ENCODE measurements at places on chromosomes 16 and 17.

DNA sequence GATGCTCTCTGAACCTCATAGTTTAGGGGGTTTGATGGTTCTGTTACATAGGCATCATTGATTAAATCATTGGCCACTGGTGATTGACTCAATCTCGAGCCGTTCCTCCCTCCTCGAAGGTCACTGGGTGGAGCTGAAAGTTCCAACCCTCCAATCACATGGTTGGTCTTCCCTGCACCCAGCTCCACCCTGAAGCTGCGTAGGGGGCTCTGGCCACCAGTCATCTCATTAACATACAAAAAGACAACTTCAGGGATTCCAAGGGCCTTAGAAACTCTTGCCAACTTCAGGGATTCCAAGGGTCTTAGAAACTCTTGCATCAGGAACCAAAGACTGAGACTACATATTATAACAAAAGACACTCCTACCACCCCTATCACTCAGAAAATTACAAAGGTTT is 306.5 kb upstream of the TNRC6C start:
- DNase-seq, result peak; percentile 36

DNA sequence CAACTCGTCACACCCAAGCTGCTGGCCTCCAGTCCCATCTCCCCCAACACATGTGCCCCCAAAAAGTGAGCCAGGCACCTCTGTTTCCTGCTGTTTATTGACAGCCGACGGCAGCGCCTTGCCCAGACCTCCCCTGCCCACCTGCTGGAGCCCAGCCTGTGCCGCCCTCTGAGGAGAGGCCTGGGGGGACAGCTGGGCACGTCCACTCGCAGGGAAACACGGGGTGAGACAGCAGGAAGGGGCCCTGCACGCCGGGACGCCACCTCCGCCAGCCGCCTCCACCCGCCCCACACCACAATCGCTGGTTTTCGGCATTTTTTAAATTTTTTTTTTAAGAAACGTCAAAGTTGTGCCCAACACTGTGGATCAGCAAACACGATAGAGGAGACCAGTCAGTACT is 19.3 kb downstream of the CASKIN1 start:
- DNase-seq, result no peak

DNA sequence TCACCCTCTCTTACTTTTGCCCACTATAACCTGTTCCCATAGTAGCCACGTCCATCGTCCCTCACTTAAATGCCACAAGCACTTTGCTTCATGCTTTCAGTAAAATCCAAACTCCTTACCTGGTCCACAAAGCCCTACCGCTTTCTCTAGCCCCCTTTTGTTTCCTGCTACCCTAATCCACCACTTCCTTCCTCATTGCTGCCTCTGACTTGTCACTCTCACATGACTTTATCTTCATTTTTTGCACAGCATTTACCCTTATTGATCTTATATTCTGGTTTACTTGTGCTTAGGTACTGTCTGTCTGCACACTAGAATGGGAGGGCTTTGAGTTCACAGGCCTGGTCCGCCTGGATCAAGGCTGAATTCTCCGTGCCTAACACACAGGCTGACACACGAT is 340.0 kb downstream of the XYLT1 start:
- no peak for DNase-seq

DNA sequence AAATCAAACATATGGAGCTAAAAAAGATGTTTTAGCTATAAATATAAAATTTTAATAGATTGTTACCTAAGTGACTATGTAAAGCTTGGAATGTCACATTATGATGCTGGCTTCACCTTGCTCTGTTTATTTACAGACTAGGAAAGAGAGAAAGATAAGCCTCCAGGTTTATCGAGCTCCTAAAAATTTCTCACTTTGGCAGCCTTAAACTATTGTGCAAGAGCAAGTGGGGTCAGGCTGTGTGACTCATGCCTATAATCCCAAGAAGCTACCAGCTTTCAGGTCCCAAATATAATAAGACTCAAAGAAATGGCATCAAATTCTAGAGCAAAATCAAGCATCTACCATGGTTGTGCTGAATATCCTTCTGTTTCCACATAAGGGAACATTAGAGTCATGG is 34.3 kb upstream of the PRSS54 start:
- no peak for DNase-seq

GRCh38 chr17:39485555-39485954 is 24.3 kb downstream of the CDK12 start:
- no peak for DNase-seq

DNA sequence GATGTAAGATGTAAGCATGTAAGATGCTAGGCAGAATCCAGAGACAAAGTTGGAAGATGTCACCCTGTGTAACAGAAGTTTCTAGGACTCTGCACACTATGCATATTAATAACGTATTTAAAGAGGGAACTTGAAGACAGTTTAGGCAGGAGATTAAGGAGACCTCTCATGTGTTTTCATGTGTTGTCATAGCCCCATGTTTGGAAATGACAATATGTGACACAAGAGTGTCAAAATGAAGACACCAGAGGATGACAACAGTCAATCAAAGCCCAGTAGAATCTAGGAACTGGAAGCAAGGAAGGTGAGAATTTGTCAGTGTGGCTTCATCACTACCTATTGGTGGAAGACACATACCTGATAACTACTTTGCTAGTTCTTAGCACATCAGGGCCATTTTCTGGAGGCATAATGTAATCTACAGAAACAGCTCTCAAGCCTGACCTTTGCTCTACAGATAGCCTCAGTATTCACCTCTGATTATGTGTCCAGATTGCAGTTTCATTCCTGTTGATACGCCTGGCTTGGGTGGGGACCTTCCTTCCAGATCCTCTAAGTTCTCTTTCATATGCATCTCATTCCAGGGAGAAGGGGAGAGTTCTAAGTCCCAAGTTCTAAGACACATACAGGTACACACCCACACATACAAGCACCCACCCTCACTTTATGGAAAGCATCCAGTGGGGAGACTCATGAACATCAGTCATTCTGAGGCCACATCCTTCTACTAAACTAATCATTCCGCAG is 26.3 kb downstream of the PMP22 start:
- DNase-seq, result no peak

GRCh38 chr17:32626379-32626791 is 139.6 kb downstream of the CDK5R1 start:
- DNase-seq, result no peak

DNA sequence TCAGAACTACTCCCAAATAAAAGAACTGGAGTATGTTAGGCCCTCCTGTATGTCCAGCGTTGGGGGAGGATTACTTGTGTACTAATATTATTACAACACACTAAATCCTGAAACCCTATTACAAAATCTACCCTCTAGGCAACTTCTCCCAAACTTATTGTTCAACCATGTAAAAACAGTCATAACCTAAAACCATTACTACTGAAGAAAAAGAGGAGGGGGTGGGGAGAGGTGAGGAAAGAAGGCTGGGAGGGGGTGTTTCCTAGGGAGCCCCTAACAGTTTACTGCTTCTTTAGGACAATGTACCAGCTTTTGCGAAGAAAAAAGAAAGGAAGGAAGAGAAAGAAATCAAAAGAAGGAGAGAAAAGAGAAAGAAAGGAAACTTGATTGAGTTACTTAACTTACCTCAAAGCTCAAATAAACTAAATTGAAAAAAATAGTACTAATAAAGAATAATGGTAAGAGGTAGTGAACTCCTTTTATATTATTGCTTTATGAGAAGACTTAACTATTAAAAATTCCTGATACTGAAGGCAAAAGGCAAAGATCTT is 2.3 kb downstream of the SALL1 start:
- no peak for DNase-seq

GRCh38 chr17:82843904-82844680 is 4.3 kb upstream of the ZNF750 start:
- DNase-seq, result no peak

DNA sequence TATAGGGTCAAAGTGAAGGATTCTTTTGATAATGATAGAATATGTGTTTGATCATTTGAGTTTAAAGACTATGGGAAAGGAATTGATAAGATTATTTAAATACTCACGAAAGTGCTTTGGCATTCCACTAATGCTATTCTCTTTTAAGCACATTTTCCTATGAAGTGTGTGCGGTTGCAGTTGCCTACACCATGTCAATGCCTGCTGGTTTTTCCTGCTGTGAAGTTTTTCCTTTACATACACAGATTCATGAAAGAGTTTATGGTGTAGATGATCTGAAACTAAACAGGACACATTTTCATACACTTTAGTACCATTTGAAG is 78.7 kb downstream of the VMP1 start:
- no peak for DNase-seq

GRCh38 chr17:73613271-73614233 is 30.7 kb downstream of the SDK2 start:
- DNase-seq, result no peak

All from HAP-1 (cell line).